Activated naive CD4-positive, alpha-beta T cell treated with anti-CD3 and anti-CD28 coated beads, Interleukin-2, amount 50 U/mL, for 72 hours (primary cell): ENCODE measurements at places on chromosomes 7 and 10.

GRCh38 chr10:35781643-35782035 lies 139.5 kb upstream of the FZD8 start:
- no peak for DNase-seq

DNA sequence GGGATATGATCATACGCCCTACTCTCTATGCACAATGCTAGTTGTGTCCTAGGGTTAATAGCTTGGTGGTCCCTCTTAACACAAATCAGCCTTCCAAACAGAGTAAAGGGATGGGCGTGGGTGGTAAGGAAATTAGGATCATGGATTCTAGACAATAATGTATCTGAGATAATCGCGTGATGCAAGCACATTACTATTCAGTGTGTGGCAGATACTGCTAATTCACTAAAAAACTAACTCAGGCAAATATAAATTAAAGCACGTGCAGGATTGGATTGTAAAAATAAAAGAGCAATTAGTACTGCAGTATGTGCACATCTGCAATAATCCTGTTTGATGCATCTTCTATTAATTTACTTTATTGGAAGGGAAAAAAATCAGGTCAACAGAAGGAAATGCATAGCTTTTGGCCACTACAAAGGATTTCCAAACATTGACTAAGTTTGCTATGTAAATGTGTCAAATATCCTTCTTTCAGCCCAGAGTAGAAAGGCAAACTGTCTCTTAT lies 22.0 kb downstream of the TWIST1 start:
- no peak for DNase-seq

DNA sequence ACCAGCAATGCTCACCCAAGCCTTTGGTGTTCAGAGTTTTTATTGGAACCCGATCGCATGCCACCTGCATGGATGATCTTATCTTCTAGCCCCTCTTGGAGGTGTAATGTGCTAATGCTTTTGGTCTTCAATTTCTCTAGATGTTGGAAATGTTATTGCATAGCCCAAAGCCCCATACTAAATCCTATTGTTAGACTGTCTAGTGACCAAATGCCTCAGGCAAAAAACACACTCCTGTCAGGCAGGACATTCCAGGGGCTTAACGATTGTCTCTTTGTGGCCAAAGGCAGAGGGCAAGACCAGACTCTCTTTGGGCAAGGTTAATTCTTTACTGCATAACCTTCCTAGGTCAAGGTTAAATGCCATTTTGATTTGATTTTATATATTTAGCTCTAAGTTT lies 187.9 kb downstream of the BMPER start:
- DNase-seq, result no peak

- no peak for DNase-seq
Observed at GRCh38 chr7:69078997-69079769, 519.1 kb upstream of the AUTS2 start.

- peak; percentile 16 for DNase-seq
Observed at GRCh38 chr10:86164960-86165630, 201.5 kb downstream of the GRID1 start.

DNA sequence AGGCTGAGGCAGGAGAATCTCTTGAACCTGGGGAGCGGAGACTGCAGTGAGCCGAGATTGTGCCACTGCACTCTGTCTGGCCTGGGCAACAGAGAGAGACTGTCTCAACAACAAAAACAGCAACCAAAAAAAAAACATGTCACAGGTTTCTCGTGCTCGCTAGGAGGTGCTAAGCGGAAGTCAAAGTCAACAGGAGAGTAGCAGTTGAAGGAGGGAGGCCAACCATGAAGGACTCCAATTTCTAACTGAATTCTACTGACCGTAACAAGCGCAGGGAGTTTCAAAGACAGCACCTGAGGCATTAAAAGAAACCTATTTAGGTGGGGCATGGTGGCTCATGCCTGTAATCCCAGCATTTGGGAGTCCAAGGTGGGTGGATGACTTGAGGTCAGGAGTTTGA lies 19.4 kb downstream of the KIN start:
- no peak for DNase-seq

DNA sequence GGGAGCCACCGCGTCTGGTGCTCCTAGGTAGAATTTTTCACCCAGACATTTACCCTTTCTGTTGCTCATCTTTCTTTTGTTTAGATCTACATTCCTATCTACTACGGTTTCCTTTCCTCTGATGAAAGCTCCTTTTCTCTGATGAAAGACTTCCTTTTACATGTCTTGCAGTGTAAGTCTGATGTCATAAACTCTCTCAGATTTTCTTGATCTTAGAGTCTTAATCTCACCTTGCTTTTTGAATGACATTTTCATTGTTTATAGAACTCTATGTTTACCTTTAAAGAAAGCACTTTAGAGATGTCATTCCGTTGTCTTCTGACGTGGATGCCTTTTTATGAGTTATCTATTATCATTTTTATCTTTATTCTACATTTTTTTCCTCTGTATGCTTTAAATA lies 171.8 kb upstream of the MTPN start:
- no peak for DNase-seq

DNA sequence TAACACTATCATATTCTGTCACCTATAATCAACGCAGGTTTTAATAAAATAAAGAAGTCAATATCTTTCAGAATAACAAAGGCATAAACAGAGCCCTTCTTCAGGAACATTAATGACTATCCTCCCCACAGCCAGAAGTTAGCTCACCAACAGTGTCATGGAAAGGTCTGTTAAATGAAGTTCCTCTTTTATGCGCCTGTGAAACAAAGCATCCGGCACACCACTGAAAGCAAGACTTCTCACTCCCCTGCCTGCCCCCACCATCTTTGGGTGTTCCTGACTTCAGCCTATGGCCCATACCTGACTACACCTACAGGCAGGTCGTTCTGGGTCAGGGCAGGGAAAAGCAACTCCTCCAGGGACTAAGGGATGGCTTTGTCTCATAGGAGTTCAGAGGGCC lies 205.4 kb downstream of the FANK1 start:
- DNase-seq, result no peak

DNA sequence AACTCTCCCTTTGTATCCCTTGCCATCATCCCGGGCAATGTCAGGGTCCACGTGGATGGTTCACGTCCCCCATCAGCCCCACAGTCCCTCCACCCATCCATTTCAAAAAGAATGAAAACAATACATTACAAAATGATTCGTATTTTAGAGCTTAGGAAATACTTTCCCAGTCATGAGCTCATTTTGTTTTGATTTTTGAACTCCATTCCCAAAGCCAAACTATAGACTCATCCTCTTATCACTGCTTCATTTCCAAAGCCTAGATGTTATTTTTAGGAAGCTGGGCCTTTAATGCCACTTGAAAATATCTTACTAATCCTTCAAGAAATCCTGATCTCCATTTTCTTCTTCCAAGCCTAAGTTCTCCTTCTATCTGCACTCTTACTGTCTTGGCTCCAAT lies 72.1 kb downstream of the WNT2 start:
- no peak for DNase-seq

DNA sequence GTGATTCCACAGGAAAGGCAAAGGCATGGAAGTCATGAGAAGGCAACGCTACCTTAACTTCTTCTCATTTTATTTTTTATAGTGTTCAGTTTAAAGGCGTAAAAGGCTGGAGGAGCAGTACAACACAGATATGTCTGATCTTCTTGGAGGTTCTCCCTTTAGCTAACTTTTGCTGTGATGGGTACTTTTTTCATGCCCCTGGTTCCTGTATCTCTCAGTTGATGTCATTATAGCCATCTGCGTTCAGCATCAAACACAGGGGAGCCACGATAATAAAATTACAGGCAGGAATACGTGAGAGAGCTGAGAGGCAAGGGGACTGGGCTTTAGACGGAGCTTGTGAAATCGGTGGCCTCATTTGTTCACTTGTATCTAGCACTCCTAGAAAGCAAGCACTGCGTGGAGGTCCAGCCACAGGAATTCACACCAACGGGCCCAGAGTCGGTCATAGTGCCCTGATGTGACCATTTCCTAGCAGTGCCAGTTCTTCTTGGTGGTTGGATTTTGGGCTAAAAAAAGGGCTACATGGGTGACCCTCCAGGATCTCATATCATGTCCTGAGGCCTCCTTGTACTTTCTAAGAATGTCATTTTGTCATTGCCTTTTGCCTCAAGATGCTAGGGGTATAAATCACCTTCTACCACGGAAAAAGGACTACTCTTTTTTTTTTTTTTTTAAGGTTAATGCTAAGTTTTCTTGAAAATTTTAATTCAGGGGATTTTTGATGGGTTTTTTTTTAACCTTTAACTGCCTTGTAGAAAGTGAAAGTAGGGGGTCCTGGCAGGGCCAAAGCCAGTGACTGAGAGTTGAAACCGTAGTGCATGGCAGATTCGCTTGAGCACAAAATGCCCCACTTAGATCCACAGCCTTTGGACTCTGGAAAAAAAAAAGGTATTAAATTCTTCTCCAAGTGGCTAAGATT lies 191.5 kb downstream of the CELF2 start:
- peak; percentile 68 for DNase-seq

DNA sequence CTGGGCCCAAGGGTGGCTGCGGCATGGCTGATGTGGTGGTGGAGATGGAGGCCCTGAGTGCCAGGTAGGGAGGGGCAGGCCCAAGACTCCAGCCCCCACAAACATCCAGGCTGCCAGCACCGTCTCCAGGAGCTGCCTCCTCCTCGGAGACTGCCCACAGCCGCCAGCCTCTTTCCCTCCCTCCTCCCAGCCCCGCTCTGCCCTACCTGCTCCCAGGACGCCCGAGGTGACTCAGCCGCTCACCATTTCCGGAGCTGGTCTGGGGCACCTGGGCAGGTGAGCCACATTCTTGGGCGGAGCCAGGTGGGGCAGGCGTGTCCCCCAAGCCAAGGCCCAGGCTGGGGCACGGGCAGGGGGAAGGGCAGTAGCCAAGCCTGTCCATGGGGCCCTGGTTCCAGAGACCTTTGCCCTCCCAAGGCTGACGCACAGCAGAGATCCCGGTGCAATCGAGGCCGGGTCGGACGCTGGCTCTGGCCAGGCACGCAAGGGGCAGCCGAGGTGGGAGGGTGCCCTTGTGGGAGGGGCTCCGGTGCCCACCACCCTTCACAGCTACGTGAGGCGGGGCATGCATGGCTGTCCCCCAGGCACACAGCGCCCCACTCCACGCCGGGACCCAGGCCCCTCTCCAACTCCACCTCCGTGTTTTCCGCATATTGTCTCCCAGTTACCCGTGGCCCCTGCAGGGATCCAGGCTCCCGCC lies 8.8 kb downstream of the ADAP1 start:
- DNase-seq, result no peak

- no peak for DNase-seq
Observed at GRCh38 chr7:105879782-105880181, 3.4 kb upstream of the ATXN7L1 start.

- no peak for DNase-seq
Observed at GRCh38 chr7:4801839-4802231, 26.4 kb downstream of the AP5Z1 start.
